ENCODE measurements at places on chromosomes 6 and 20. TPM values are rescaled to one million over a fixed set of nuclear protein-coding genes. Genes with fewer than 3 reads are reported as not detected.

DNA sequence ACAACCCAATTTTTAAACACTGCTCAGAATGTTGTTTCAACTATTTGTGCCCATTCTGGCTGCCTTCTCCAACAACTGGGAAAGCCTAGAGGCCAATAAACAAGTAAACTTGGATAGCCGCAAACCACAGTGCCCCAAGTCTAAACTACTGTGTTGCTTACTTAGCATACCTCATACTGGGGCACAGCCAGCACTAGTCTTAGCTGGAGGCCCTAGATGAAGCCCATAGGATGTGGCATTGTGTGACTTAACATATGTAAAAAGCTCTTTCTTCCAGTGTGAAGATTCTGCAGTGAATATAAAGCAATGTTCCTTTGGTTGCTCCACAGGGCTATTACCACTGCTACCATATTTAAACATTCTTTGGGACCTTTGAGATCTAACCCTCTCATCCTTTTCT lies 564.3 kb upstream of the NRSN1 start:
- no peak for DNase-seq

BPIFB4 gene
- total RNA-seq = not detected

- DNase-seq = no peak
These were observed 154.6 kb upstream of the AFDN start for GRCh38 chr6:167671977-167672687.

GHRH gene
- not detected for total RNA-seq

PCSK2 gene
- total RNA-seq = not detected

- DNase-seq = no peak
These were observed 73.4 kb downstream of the GMPR start for GRCh38 chr6:16311763-16312162.

NOL7 gene
- 122 TPM for total RNA-seq

- no peak for DNase-seq
These were observed 172.9 kb downstream of the MCHR2 start for GRCh38 chr6:99821164-99821563.

DNA sequence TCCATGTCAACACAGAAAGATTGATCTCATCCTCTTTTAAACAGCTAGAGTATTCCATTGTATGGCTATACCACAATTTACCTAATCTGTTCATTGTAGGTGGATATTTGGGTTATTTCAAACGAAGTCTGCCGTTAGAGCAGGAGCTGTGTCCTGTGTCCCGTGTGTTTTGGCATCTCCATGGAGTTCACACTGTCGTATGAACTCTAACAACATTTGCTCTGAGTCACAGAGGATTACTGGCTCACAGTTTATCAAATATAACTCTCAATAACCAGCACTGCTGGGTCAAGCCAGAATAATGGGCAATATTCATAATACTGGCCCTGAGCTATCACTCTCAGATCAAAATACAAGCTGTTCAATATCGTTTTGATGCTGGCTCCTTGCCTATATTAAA lies 16.4 kb downstream of the TRAM2 start:
- DNase-seq = no peak

DNA sequence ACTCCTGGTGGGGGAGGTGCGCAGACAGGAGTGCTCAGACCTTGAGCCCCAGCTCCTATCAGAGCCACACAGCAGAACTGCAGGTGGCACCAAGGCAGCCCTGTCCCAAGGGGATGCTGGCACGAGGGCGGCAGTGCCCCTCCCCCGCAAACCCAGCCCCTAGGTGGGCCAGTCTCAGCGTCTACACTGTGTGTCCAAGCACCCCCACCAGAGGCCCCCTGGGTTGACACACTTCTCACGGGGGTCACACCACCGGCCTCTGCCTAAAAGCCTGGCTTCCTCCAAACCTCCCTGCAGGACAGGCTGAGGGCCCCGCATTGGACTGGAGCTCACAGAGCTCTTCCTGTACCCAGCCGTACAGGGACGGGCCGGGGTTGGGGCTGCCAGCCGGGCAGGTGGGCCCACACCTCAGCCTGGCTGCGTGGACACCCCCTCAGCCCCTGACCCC lies 8.1 kb downstream of the SLC2A4RG start:
- no peak for DNase-seq

RAET1G gene
- total RNA-seq = not detected

GRCh38 chr20:58160451-58161061 lies 67.9 kb downstream of the ANKRD60 start:
- no peak for DNase-seq

DNA sequence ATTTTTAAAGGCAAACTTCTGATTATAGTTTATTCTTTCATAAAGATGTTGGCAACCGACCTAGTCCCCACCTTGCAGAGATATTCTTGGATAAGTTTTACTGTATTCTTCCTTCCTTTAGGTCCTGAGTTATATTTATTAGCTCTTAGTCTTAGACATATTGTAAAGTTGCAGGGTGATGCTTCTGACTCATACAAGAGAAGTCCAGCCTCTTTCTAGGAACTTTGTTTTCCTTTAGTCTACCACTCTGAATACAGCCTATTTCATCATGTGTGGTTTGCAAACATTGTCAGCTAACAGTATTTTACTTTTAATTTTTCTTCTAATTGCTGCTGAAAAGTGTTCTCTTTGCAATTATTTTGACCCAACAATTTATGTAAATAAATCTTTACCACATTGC lies 686.7 kb downstream of the COL12A1 start:
- DNase-seq = no peak

ADGRG6 gene
- total RNA-seq = 0.97 TPM
